Activated naive CD4-positive, alpha-beta T cell treated with anti-CD3 and anti-CD28 coated beads, Interleukin-2, amount 10 ng/mL, durations not matched to agents 7 days and 5 days (primary cell): ENCODE measurements at places on chromosomes 13 and 19.

DNA sequence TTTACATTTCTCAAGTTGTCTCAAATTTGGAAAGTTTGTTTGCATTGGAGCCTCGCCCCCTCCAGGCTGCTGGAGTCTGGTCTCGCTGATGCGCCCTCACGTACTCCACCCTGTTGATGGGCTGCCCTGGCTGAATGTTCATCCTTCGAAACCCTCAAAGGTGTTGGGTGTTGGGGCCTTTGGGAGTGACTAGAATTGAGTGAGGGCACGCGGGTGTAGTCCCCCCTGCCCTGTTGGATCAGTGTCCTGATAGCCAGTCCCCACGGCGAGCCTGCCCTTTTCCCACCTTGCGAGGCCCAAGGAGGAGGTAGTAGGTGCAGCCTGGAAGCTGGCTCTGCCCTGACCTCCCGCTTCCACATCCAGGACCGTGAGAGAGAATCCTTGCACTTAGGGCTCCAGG lies 14.8 kb downstream of the TFDP1 start:
- peak; percentile 12 for DNase-seq

DNA sequence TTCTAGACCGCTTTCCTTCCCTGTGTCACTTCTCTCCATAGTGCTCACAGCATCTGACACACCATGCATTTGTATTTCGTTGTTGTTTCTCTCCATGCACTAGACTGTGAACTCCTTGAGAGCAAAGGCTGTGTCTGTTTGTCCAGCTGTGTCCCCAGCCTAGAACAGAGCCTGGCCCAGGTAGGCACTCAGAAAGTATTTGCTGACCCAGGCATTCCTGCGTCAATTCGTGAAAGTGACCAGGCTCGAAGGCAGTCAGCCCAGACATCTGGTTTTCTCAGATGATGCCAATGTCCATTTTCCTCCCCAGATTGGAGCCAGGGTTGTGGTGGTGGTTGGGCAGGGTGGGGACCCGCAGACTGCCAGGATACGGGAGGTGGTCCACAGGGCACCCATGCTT lies 164.8 kb downstream of the ZNF536 start:
- DNase-seq = no peak

GRCh38 chr13:93903909-93904308 lies 575.6 kb downstream of the DCT start:
- DNase-seq = no peak

DNA sequence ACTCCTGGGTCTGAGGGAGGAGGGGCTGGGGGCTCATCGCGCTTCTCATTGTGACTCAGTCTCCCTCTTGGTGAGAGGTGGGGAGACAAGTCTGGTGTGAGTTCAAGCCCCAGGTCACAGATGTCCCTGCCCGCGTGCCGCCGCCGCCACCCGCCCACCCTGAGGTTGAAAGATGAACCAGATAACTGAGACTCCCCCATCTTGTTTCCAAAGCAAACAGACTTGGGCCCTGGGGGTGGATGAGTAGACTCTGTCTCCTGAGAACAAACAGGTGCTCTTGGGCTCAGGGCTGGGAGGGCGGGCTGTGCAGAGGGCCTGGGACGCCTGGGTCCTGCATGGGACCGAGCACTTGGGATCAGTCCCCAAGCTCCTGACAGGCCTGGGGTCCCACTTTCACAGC lies 567 bp downstream of the SBK2 start:
- no peak for DNase-seq

DNA sequence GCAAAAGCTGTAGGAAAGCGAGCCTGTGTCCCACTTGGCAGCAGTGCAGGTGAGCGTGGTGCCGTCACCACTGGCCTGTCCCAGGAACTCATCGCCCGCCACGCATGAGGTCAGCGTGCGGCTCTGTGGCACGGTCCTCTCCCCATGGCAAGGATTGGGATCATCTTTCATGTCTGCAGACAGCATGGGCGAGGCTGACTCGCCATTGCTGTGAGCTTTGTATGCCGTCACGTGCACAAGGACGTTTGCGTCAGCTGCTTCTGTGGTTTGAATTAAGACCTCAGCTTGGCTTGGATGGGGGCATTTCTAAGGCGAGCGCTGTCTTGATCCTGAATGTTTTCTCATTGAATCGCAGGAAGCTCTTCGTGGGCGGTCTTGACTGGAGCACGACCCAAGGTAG lies 9.8 kb downstream of the DAZAP1 start:
- no peak for DNase-seq

DNA sequence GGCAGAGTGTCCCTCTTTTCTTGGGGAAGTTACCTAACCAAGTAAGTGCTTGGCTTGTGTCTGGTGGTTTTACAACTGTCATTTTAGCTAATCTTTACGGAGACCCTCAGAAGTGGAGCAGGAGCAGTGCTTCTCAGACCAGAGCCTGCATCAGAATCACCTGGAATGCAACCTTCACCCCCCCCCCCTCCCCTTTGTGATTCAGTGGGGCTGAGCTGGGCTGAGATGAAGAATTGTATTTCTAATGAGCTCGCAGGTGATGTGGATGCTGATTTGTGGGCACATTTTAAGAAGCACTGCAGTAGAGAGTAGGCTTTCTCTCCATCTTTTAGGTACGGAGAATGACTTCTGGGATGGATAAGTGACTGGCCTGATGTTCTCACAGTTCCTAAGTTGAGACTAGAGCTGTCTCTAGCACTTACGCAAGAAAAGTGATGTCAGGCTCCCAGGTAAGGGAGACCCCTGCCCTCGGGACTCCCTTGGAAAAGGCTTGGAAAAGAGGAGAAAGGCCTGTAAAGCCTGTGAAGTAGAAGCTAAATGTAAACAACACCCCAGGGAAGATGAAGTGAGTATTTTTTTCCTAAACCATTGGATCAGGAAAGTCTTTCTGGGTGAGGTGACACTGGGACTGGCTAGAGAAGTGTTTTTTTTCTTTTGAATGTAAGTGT lies 23.3 kb upstream of the RNF113B start:
- DNase-seq = no peak

GRCh38 chr13:46197299-46198048 lies 14.3 kb upstream of the LRRC63 start:
- DNase-seq = no peak

GRCh38 chr13:101880581-101880980 lies 428.1 kb downstream of the ITGBL1 start:
- no peak for DNase-seq

- no peak for DNase-seq
Measured at GRCh38 chr13:43285933-43286597, 262.7 kb downstream of the DNAJC15 start.

DNA sequence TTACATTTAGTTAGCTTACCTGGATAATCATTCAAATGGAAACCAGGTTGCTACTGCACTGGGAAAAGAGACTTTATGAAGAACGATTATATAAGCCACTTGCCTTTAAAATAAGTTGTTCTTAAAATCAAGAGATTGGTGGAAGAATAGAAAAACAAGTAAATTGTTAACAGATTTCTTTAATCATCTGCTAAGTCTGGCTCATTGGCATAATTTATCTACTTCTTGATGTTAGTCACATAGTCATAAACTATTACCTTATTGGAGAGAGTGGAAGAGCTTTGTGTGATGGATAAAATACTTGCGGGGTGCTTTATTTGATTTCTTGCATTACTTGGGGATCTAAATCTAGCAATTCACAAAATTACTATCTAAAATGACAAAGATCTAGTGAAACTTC lies 6.8 kb downstream of the LSM14A start:
- no peak for DNase-seq

- DNase-seq = no peak
Measured at GRCh38 chr13:43629691-43630480, 156.9 kb downstream of the ENOX1 start.

DNA sequence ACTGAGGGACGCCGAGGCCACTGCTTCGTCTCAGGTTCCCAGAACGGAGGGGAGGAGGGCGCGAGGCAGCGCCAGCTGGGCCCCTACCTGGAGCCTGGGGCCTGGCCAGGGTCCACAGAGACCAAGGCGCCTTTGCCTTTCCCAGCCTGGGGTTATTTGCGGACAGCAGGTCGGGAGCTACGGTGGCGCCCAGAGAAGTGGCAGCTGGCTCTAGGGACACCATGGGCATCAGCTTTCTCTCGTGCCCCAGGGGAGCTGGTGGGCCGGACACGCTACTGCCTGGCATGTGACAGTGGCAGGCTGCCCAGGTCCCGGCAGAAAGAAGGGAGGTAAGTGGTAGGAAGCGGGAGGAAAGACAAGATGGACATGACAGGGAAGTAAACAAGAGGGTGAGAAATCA lies 19.0 kb downstream of the AKT2 start:
- no peak for DNase-seq

DNA sequence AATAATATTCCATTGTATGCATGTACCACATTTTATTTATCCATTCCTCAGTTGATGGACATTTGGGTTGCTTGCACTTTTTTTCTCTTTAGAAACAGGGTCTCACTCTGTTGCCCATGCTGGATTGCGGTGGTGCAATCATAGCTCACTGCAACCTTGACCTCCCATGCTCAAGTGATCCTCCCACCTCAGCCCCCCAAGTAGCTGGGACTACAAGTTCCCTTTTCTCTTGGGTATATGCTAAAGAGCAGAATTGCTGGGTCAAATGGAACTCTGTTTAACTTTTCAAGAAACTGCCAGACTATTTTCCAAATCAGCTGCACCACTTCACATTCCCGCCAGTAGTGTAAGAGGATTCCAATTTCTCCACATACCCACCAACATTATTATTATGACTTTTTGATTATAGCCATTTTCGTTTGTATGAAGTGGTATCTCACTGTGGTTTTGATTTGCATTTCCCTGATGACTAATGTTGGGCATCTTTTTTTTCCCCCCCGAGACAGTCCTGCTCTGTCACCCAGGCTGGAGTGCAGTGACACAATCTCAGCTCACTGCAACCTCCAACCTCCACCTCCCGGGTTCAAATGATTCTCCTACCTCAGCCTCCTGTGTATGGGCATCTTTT lies 7.6 kb upstream of the IPO5 start:
- DNase-seq = no peak

DNA sequence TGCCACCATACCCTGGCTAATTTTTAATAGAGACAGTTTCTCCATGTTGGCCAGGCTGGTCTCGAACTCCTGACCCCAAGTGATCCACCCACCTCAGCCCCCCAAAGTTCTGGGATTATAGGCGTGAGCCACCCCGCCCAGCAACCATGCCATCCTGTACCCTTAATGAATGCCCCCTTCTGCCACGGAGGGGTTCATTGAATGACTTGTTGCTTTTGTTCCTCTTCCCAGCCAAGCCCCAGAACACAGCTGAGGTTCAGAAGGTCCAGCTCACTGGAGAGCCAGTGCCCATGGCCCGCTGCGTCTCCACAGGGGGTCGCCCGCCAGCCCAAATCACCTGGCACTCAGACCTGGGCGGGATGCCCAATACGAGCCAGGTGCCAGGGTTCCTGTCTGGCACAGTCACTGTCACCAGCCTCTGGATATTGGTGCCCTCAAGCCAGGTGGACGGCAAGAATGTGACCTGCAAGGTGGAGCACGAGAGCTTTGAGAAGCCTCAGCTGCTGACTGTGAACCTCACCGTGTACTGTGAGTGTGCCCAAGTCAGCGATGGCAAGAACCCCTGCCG lies 6.0 kb downstream of the PVR start:
- DNase-seq = no peak

DNA sequence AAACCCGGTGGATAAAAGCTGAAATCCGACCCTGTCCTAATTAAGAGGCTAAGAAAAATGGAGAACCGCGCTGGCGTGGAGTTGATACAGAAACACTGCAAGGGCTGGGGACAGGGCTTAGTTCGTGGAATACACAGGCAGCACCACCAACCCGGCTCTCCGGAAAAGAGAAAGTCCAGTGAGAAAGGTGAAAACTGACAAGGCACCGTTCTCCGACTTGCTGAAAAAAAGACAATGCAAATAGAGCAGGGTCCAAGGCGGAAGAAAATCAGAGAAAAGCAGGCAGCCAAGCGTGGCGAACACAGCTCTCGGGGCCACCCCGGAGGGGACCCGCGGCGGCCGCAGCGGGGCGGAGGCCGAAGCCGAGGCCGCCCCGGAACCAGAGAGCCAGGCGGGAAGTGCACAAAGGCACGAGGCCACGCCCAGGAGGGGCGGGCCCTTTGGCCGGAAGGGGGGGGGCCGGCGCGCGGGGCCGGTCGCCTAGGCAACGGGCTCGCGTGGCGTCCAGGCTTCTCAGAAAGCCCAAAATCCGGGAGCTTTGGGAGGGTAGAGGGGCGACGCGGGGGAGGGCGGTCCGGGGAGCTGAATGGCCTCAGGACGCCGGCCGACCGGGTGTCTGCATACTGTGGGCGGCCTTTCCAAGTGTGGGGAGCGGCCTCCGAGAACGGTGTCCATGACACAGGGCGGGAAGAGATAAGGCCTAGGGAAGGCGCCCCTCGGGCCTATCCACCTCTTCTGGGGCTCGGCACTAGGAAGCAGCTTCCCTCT lies 1.2 kb upstream of the ING1 start:
- peak; percentile 85 for DNase-seq

DNA sequence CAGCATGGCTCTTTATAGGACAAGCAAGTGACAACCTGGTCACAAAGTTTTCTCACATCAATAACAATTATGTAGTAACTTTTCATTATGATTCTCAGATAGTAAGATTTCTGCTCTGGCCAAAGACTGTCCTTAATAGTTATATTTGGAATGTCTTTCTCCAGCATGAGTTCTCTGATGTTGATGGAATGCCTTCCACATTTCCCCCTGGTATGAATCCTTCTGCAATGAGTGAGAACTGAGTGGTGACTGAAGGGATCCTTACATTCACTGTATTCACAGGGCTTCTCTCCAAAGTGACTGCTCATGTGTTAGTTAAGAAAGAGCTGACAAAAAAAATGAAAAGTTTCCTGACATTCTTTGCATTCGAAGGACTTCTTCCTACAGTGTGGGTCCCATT lies 13.2 kb downstream of the ZNF550 start:
- no peak for DNase-seq

- DNase-seq = no peak
Measured at GRCh38 chr13:22690756-22691155, 490.0 kb upstream of the SGCG start.

DNA sequence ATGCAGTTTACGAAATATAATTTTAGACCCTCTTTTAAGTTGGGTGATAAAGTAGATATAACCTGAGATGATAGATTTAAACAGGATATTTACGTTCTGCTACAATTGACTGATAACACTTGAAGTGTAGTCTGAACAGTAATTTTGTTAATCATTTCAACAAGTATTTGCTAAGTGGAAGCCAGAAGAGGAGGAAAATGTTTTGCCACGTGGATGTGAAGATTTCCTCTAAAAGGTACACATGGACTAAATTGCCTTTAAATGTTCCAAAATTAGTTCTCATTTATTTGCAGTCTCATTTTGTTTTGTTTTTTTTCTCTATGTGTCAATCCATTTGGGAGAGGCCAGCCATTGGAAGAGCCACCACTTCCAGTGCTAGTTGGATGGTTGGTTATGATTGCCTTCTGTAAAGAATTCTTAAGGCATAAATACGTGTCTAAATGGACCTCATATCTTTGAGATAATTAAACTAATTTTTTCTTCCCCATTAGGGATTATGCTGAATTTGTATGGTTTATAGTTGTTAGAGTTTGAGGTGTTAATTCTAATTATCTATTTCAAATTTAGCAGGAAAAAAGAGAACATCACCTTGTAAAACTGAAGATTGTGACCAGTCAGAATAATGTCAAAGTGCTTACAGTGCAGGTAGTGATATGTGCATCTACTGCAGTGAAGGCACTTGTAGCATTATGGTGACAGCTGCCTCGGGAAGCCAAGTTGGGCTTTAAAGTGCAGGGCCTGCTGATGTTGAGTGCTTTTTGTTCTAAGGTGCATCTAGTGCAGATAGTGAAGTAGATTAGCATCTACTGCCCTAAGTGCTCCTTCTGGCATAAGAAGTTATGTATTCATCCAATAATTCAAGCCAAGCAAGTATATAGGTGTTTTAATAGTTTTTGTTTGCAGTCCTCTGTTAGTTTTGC lies 2.8 kb downstream of the MIR17HG start:
- no peak for DNase-seq

- no peak for DNase-seq
Measured at GRCh38 chr19:33831825-33832224, 35.2 kb downstream of the KCTD15 start.
